Ascending aorta (tissue), 2 donors: ENCODE measurements at places on chromosomes 4 and X.

- no peak for DNase-seq
Measured at GRCh38 chrX:78493180-78493579, 165.8 kb upstream of the CYSLTR1 start.

- DNase-seq, result no peak
Measured at GRCh38 chrX:44104699-44105098, 131.5 kb upstream of the NDP start.

GRCh38 chr4:1512051-1512737, 106.0 kb upstream of the NKX1-1 start:
- DNase-seq, result no peak

DNA sequence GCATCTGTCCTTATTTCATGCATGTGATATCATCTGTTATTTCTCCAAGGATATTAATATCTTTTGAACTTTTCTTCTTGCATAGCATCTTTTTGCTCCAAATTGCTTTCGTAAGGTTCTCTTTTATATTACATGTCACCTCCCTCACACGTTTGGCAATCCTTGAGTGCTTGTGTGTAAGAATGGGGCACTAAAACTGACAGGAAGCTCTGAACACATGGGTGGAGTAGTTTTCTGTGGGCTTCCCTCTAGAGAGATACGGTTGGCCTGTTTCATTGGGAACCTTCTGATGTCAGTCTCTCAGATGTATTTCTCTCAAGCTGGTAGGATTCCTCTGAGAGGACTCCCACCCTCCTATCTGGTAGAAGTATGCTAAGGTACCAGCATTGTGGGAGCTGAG, 223.0 kb downstream of the MID1 start:
- no peak for DNase-seq

- DNase-seq, result no peak
Measured at GRCh38 chrX:150569155-150569477, 695 bp downstream of the MTM1 start.

DNA sequence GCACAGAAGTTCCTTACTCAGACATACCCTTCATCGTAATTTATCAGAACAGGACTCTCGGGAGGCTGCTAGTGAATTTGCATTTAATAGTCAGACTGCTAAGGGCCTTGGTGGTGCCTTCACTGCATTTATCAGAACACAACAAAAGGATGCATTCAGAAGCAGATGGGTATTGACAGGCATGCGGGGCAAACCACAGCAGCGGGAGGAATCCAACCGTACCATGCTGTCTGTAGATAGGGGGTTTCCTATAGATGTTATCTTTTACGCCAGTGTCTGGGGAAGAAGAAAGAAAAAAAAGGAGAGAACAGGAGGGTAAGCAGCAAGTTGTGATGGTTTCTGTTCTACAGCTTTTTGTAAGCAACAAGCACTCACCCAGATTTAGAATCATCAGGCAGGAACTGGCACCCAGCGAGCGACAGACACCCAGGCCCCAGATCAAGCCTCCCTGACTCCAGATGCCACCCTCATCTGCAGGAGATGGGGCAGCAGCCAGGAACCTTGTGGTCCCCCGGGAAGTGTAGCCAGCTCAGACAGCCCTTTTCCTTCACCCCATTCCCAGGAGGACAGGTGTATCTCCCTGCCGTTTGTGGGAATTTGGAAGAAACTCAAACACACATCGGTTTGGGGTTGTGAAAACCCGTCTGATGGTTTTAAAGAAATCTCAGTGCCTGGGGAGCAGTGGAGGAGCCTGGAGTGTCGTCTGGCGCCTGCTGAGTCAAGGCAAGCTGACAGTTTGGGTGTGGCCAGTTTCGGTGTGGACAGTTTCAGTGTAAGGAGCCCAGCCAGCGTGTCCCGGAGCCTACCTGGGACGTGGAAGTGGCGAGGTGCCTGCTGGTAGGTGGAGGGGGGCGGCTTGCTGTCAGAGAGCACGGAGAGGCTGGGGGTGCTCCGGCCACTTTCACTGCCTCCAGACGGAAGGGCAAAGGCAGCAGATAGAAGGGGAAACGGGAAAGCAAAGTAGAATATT, 80.0 kb upstream of the AFAP1 start:
- no peak for DNase-seq
